ENCODE measurements at places on chromosomes 3 and 15. TPM values are rescaled to one million over a fixed set of nuclear protein-coding genes. Genes with fewer than 3 reads are reported as not detected.

GPR87 gene
- total RNA-seq, result not detected

DPPA2 gene
- total RNA-seq, result not detected

LRRC2 gene
- total RNA-seq, result 4.6 TPM

TRH gene
- total RNA-seq, result not detected

All from stomach (tissue), 19 donors.